Activated effector memory CD4-positive, alpha-beta T cell treated with anti-CD3 and anti-CD28 coated beads, Interleukin-2, amount 50 U/mL, for 16 hours (primary cell): ENCODE measurements at places on chromosomes 2 and 18.

GRCh38 chr2:51778806-51779205 lies 746.9 kb upstream of the NRXN1 start:
- no peak for DNase-seq

DNA sequence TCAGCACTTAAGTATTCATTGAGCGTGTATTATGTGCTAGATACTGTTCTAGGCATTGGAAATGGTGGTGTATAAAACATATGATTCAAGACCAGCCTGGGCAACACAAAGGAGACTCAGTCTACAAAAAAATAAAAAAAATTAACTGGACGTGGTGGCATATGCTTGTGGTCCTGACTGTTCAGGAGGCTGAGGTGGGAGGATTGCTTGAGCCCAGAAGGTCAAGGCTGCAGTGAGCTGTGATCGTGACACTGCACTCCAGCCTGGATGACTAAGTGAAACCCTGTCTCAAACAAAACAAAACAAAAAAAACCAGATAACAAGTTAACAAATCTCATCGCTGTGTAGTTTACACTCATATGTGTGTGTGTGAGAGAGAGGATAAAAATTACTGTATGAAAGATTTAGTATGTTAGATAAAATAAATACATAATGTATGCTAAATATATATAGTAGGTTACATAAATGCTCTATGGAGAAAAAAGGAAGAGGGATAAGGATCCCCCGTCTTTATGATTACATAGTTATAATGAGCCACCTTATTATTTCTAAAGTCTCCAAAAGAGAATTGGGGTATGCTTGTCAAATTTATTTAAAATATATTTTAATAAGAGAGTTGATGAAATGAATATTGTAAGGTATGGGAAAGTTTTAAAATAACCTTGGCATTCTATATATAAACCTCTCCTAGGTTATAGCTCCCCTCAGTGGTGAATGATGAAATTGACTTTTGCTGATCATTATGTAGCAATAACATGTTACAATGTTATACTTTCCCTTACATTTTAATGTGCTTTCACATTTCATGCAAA lies 69.2 kb downstream of the EHBP1 start:
- no peak for DNase-seq

- DNase-seq: no peak
These were observed 164.4 kb downstream of the TNS1 start for GRCh38 chr2:217838409-217838831.

DNA sequence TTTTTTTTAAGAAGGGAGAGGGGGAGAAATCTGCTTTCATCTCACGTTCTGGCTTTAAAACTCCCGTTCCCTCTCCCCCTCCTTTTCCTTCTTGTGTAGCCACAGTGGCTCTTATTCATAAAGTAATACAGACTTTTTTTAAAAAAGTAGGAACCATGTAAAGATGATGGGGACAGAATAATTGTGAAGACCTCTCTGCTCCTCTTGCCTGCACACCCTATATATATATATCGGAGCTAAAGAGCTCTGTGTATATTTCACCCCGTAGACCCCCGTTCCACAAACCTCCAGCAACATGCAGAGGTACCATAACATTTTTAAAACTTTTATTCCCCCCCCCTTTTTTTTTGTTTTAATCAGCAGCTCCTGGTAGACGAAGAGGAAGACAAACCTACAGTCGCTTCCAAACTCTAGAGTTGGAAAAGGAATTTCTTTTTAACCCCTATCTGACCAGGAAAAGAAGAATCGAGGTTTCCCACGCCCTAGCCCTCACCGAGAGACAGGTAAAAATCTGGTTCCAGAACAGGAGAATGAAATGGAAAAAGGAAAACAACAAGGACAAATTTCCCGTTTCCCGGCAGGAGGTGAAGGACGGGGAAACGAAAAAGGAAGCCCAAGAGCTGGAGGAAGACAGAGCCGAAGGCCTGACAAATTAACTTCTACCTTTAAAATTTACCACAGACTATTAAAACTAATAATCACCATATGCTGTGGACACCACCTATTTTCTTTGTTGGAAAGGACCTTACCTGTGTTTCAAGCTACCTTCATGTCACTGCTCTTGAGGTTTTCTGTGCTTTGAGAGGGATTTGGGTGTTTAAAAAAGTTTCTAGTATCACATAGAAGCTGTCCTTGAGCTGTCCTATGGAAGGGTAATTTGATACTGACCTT lies 1.7 kb downstream of the HOXD8 start:
- DNase-seq: no peak

DNA sequence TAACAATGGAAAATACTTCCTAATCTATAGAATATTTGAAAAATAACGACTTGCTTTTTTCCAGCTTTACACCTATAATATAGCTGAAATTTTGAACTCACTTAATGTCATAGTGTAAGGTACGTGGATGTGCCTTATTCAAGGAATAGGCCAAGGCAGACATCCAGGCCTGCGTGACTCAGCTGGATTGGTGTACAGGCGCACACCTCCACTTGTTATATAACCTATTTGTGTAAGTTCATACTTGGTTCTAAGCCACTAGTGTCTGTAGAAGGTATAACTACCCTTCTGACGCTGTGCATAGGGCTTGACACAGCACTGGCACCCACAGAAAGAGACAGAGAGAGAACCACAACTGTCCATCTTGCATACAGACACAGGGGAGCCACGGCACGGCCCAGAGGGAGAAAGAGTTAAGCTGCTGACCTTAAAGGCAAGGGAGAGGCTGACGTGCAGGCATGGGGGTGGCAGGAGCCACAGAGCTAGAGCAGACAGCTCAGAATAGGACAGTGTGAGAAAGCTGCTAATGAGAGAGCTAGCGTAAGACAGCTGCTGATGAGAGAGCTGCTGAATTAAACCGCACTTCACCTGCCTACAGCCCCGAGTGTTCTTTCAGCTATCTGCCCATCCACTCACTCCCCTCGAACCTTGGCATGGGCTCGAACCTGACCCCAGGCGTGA lies 16.1 kb downstream of the CCDC178 start:
- no peak for DNase-seq

- DNase-seq: no peak
These were observed 40.5 kb downstream of the FAM168B start for GRCh38 chr2:131052741-131053263.

DNA sequence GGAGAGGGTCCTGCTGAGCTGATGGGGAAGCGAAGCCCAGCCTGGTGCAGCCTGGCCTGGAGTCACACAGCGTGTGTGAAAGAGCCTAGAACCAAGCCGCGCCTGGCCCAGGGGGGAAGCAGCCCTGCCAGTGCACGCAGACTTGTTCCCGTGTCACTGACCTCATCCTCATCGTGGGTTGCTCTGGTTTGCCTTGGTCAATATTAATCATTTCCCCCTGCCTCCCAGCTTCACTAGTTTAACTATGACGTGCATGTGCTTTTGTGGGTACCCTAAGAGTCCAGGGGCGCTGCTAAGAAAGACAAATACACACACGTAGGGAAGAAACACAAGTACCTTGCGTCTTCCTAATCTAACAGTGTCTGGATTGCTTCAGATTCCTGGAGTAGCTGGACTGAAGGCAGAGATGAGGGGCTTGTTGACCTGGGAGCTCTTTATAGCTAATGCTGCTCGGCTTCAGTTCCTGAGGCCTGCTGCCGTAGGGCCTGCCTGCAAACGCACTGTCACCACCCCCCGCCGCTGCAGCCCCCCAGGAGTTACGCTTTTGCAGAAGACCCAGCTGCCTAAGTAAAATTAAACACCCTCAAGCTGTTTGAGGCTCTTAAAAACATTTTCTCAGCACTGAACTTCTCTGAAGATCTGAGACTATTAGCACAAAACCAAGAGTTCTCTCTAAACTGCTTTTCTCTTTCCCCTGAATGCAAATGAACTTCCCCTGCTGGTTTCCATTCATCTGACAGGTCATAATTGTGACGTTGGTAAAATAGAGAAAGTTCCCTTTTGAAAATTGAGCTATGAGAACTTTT lies 159.2 kb downstream of the FAM210A start:
- no peak for DNase-seq

- DNase-seq: no peak
These were observed 76.4 kb upstream of the MGAT5 start for GRCh38 chr2:134177351-134177931.

- no peak for DNase-seq
These were observed 13.4 kb upstream of the EVA1A start for GRCh38 chr2:75574106-75574505.

- DNase-seq: no peak
These were observed 149.7 kb downstream of the EN1 start for GRCh38 chr2:118697781-118698180.

GRCh38 chr2:110873056-110873502 lies 140.7 kb downstream of the ACOXL start:
- DNase-seq: no peak

- DNase-seq: no peak
These were observed 45.4 kb upstream of the CCDC150 start for GRCh38 chr2:196594158-196594557.

GRCh38 chr18:36702401-36703013 lies 126.3 kb downstream of the TPGS2 start:
- DNase-seq: no peak

DNA sequence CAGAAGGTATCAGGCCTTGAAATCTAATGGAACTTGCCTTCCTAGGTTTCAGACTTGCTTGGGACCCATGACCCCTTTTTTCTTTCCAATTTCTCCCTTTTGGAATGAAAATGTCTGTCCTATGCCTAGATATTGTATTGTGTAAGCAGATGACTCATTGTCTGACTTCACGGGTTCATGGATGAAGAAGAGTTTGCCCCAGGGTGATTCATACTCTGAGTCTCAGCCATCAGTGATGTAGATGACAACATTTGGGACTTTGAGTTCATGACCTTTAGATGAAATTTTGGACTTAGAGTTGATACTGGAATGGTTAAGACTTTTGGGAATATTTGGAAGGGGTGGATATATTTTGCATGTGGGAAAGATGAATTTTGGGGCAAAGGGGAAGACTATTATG lies 11.2 kb upstream of the SCYGR5 start:
- DNase-seq: no peak

GRCh38 chr2:177611310-177611886 lies 218.8 kb downstream of the AGPS start:
- no peak for DNase-seq

- no peak for DNase-seq
These were observed 5.1 kb downstream of the HNMT start for GRCh38 chr2:137969418-137969765.

DNA sequence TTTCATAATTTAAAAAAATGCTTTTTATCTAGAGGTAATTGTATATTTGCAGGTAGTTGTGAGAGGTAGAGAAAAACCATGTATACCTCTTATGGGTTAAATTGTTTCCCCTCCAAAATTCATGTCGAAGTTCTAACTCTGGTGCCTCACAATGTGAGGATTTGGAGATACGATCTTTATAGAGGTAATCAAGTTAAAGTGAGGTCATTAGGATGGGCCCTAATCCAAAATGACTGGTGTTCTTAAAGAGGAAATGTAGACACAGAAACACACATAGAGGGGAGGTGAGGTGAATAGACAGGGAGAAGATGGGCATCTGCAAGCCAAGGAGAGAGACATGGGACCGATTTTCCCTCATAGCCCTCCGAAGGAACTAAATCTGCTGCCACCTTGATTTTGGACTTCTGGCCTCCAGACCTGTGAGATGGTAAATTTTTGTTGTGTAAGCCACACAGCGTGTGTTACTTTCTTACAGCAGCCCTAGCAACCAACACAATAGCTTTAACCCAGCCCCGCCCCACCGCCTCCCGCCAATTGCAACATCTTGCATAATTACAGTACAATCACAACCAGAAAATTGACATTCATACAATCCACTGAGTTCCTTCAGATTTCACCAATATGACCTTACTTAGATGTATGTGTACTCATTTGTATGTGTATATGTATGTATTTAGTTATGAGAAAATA lies 208.9 kb downstream of the MIB1 start:
- DNase-seq: no peak

GRCh38 chr2:88239781-88240180 lies 69.6 kb downstream of the THNSL2 start:
- DNase-seq: no peak

DNA sequence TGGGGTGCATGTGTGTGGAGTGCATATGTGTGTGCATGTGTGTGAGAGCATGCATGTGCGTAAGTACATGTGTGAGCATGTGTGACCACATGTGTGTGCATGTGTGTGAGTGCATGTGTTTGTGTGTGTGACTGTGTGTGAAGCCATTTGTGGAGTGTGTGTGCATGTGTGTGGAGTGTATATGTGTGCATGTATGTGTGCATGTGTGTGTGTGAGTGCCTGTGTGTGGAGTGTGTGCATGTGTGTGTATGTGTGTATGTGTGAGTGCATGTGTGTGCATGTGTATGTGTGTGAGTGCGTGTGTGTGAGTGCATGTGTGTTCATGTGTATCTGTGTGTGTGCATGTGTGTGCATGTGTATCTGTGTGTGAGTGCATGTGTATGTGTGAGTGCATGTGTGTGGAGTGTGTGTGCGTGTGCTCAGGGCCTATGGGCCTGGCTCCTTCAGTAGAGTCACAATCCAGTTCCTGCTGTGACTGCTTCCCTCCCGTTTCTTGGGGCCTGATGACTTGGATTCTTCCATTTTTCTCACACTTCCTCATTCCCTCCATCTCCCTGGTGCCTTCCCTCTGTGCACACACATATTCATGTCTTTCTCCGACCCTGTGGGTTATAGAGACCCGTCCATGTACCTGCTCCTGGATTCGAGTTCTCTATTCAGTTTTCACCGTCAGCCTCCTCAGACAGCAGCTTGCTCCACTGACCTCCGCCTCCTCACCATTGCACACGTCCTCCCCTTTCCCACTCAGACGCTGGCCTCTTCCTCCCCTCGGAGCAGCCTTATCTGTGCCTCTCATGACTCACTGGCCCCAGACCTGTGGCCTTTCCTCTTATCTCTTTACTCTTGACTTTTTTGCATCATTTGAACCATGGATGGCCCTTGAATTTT lies 25.2 kb downstream of the TOGARAM2 start:
- DNase-seq: no peak

GRCh38 chr2:11550302-11550701 lies 16.5 kb downstream of the GREB1 start:
- DNase-seq: no peak

DNA sequence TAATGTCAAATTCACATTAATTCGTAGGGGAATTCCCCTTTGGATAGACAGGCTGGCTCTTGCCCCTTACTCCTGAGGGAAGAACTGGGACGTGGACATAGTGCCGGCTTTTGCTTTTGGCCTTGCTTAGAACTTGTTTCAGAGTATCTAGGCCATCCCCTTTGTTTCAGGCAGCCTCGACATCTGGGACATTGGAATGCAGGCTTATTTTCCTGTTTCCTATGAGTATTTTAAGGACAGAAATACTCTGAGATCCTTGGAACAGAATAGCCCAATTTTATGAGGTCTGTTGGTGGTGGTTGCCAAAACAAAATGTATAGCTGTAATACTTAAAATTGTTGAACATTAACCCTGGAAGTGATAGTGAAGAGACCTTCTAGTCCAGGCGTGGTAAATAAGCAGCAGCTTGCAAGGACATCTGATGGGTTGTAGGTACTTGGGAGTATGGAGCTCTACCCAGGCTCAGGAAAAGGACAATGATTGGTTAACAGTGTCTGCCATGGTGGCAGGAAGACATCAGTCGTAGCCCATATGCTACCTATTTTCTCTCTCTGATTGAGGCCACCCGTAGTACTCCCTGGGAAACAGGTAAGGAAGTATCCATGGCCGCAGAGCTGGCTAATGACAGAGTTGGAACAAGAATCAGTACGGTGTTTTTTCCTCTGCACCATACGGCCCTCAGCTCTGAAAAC lies 112.4 kb downstream of the CDK15 start:
- DNase-seq: no peak

GRCh38 chr18:57585421-57585820 lies 1.1 kb downstream of the FECH start:
- no peak for DNase-seq
